ENCODE measurements at places on chromosomes 3 and 15.

DNA sequence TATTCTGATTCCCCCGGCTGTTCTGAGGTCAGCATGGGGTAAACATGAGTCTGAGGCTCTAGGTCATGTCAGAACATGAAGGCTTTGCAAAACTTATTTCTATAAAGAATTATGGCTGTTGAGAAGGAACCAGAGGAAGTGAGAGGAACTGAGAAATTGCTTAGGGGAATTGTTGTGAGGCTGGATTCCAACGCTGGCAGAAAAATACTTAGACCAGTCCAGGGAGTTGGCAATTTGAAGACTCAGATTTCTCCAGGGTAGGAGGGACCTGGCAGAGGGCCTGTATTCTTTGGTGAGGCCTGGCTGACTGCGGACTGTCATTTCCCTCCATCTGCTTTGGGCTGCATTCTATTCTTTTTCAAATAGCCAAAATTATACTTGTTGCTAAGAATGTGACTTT is 155.5 kb downstream of the PLD1 start:
- DNase-seq = no peak

GRCh38 chr3:187112934-187113793 is 26.1 kb downstream of the RPL39L start:
- DNase-seq = no peak

GRCh38 chr3:42894698-42895579 is 11.0 kb upstream of the ZNF662 start:
- DNase-seq = peak; percentile 71

DNA sequence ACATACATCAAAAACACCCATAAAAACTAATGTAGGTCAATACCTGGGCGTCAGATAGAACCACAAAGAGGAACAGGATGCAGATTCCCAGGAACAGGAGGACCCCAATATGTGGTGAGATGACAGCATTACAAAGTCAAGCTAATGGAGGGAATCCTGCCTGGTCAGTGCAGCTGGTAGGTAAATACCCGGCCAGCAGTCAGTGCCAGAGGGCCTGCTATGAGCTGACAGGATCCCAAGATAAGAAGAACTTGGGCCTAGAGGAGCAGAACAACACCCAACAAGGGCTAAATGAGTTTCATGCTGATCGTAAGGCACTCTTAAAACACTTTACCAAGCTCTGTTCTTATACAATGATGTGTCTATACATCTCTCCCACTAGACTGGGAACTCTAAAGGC is 61.2 kb upstream of the KCNMB2 start:
- DNase-seq = no peak

Data from H4 (cell line).